ENCODE measurements at places on chromosomes 13 and 19.
A peak's percentile ranks its signal among the peaks of the same experiment; 100 is the strongest.

GRCh38 chr13:41344358-41344757, 33.3 kb downstream of the NAA16 start:
- DNase-seq: no peak

DNA sequence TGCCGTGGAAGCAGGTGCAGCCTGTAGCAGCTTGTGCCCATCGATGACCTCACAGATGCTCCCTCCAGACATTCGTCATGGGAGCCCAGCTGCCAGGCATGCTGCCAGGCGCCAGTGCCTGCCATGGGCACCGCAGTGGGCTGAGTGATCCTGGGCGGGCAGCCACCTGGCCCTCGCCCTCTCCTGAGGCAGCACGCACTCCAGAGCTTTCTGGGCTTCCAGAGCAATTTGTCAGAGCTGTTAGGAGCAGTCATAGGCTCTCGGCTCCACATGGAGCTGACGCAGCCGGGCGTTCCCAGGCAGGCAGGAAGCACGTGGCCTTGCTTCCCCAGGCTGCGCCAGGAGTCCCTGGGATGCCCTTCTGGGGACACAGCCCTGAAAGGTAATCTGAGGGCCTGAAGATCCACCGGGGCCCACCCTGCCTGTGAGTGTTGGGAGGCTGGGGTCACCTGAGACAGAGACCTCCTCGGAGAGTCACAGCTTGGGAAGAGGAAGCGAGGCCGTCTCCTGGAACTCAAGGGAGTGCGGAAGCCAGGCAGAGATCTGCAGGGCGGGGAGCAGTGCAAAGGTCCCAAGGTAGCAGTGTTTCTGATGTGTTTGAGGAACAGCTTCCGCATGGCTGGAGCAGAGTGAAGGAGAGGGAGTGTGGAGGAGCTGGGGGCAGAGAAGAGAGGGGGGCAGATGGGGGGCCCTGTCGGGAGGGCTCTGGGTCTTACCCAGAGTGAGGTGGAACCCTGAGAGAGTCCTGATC, 50.6 kb downstream of the DPF1 start:
- no peak for DNase-seq

- no peak for DNase-seq
These were observed 14.6 kb downstream of the LNX2 start for GRCh38 chr13:27605610-27606200.

- DNase-seq: no peak
These were observed 85.3 kb upstream of the FRY start for GRCh38 chr13:31946091-31946770.

DNA sequence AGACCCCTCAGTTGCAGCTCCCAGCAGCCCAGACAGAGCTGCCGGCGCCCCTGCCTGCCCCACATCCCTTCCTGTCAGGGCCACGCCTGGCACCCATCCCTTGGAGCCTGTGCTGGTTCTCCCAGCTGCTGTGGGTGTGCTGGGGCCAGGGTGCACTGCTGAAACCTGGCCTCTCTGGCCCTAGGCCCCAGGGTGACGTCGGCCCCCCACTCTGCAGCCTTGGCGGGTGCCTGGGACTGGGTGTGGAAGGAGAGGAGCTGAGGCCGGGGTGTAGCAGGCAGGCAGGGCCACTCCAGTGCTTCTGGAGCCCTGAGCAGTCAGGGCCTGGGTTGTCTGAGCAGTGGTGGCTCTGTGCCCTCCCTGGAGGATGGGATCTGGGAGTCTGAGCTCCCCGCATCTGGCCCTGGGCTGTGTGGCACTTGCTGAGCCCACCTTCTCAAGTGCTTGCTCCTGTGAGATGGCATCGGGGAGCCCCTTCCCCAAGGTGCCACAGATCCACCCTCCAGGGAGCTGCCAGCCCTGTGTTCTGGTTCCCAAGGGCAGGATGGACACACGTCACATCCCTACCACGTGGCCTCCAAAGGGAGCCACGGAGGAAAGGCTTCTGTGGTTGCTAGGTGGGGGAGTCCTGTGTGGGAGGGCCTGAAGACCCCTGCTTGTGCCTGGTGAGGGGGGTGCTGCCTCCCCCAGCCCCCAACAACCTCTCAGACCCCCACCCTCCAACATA, 5.2 kb downstream of the PLEKHJ1 start:
- DNase-seq: no peak

DNA sequence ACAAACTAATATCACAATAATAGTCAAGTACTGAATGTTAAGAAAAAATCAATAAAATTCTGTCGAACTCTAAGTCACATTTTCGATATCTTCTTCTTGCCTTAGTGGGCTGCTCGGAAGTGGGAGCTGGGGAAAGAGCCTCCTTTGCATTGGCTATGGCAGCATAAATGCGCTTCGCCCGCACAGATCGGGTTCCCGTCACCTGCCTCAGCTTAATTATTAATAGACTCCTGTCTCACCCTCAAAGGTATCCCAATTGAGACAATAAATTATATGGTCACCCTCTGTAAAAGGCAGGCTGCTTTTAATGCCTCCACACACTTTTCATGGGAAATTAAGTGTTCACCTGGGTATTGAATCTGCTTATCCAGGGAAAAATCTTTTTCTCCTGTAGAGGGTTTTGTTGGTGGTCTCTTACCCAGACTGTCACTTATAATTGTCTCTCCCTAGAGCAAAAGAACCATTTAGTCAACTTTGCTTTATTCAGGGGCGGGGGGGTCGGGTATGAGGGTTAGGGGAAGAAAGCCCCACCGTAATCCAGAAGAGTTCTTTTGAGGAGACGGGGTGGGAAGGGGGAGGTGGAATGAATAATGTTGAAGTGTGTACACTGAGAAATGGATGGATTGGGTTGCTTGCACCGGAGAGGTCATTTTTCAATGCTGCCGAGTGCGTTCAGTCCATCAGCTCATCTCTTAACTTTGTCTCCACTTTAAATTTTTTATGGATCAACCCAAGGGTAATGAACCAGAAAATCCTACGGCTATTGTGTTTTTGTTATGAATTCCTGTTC, 682.6 kb upstream of the SGCG start:
- no peak for DNase-seq

- DNase-seq: no peak
These were observed 42.9 kb upstream of the ZNF14 start for GRCh38 chr19:19775891-19776205.

GRCh38 chr13:24625331-24625731, 54.9 kb upstream of the ATP12A start:
- peak; percentile 35 for DNase-seq

DNA sequence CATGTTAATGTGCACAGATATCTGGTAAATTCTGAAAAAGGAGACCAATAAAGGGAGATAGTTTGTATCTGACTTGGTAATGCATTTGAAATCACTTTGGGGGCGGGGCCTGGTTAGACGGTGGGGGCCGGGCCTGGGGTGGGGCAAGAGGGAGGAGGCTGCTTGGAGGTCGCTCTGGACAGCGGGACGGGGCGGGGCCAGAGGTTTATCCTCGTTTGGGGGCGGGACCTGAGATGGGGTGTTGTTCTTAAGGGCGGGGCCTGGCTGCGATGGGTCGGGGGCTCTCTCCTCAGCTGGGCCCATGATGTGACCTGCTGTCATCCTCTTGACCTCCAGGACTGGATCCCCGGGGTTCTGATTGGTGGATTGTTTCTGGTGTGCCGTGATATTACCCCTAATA, 4.9 kb upstream of the ZNF808 start:
- no peak for DNase-seq

- no peak for DNase-seq
These were observed 27.6 kb downstream of the ARHGEF18 start for GRCh38 chr19:7376151-7376852.

DNA sequence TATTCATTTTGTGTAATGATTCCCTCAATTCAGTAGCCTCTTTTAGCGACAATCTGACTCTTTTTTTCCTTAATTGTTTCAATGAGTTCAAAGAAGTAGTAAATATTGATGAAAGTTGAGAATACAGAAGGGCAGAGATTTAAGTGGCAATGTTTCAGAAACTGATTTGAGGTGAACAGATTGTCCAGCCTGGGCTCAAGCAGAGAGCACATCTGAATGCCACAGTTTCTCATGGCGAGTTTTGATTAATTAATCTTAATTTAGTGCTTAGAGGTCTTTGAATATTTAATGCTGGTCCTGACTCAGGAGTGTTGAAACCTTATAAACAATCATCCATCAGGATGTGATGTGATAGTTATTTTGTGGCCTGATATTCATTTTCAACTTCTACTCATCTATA, 890.7 kb upstream of the SLITRK6 start:
- no peak for DNase-seq

GRCh38 chr19:50688766-50689165, 30.8 kb downstream of the SHANK1 start:
- DNase-seq: no peak

DNA sequence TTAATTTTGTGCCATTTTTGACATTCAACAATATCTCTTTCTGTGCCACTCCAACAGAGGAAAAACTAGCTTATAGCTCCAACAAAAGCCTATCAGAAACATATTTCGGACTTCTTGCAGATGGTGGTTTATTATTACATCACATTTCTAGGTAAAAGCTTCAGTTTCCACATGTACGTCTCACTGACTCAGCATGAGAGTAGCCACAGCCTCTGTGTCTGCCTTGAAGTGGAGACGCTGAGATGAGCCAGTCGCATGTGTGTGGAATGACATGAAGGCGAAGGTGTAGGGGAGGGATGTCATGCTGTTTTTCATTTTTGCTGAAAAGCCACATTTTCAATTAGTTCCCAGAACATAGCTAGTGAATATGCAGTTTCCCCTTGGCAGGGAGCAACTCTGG, 598.6 kb downstream of the EFNB2 start:
- no peak for DNase-seq

DNA sequence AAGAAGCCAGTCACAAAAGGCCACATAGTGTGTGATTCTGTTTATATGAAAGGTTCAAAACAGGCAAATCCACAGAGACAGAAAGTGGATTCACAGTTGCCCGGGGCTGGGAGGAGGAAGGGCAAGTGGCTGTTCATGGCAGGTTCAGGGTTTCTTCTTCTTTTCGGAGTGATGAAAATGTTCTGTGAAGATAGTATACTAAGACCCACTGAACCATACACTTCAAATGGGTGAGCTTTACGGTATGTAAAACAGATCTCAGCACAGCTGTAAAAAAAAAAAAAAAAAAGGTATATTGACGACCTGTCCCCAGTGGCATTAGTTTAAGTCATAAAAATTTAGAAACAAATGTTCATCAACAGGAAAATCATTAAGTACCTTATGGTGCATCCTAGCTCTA, 32.2 kb downstream of the RFX2 start:
- no peak for DNase-seq

DNA sequence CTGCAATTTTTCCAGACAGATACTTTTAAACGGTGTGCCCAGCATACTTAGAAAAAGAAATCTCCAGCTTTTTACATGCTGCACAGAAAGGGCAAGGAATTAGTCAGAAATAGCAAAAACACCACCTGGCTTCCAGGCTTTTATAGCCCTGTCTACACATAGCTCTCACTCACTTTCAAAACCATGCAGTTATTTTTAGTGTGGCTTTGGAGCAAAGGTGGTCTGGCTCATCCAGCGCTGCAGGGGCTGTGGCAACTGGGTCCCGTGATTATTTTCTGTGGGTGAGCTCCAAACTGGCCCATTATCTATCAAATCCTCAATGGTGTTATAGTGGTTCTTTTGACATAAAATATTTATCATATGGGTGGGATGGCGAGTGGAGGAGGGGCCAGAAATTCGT, 57.0 kb downstream of the COL4A2 start:
- no peak for DNase-seq

- DNase-seq: no peak
These were observed 136.8 kb downstream of the DCLK1 start for GRCh38 chr13:35994131-35994966.

GRCh38 chr13:36841391-36841790, 22.4 kb downstream of the RFXAP start:
- no peak for DNase-seq

- DNase-seq: no peak
These were observed 5.6 kb downstream of the C19orf81 start for GRCh38 chr19:50654882-50655281.

- DNase-seq: no peak
These were observed 3.1 kb downstream of the CDX2 start for GRCh38 chr13:27965740-27966640.

- DNase-seq: no peak
These were observed 14.3 kb downstream of the IGSF23 start for GRCh38 chr19:44627631-44628030.

DNA sequence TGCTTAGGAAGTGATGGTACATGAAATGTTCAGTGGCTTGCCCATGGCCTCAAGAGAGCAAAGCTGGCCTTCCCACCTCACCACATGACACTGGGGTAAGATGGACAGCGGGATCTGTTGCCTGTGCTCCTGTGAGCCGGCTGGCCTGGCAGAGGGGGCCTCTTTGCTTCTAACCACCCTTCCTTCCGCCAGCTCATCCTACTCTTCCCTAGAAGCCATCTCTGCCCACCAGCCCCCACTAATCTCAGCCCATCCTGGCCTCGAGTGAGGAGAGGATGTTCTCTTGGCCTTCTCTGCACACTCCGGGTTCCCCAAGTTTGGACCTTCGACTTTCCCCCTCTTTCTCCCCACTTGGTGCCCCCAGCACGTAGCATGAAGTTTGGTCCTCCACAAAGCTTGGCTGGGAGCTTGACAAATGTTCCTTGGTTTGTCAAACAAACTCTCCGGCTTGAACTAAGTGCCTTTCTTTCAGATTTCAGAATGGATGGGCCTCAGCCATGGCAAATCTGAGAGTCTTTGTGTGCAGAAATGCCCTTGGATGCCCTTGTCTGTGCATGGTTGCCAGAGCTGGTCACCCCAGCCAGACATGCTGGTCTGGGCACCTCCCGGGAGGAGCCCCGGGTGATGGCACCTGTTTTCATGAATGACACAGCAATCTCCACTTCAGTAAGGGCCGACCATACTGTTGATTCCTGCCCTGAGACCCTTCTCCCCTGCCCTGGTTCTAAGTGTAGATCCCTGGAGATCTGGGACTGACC, 145.5 kb downstream of the URI1 start:
- DNase-seq: no peak

GRCh38 chr19:19444681-19445155, 39.2 kb downstream of the GATAD2A start:
- peak; percentile 33 for DNase-seq

GRCh38 chr13:52158629-52159158, 703 bp downstream of the NEK3 start:
- DNase-seq: peak; percentile 24

DNA sequence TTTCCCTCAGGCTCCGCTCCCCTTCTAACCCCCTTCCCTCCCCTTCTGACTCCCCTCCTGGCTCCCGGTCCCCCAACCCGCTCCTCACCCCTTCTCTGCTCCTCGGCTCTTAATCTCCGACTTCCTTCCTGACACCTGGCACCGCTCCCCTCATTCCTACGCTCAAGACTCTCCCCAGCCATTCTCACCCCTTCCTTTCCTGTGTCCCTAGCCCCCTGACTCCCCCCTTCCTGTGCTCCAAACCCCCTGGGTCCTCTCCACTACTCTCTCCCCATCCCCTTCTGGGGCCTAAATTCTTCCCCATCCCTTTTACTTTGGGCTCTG, 658 bp downstream of the CLPP start:
- DNase-seq: no peak

Data from CD4-positive, alpha-beta T cell treated with Interleukin-4 for 4 hours (primary cell).